HFFc6 (cell line): ENCODE measurements at places on chromosomes 3 and 15.

GRCh38 chr3:32592011-32592410, 21.4 kb upstream of the DYNC1LI1 start:
- no peak for DNase-seq

DNA sequence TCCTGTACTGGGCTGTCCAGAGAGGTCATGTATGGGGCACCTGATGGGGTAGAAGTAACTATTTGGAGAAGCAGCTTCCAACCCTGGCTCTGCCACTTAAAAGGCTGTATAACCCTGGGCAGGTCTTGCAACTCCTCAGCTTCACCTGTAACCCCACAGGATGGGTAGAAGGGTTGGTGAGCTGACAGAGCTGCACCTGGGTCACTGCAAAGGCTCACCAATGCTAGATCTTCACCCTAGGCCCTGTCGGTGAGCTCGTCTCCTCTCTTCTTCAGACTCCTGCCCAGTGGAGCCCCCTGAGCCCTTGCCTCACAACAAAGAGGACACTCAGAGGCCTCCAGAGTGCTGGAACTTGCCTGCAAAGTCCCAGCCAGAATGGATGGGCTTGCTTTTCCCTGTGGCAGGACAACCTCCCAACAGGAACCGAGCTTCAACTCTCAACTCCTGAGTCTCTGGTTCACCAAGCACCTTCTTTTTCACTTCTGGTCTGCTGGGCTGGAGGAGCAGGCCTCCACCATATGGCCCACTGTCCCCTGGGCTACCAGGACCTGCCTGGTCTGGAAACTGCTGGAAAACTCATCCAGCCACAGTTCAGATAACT, 45.9 kb downstream of the XXYLT1 start:
- no peak for DNase-seq

GRCh38 chr3:48588230-48588629, 6.9 kb downstream of the COL7A1 start:
- DNase-seq: no peak

DNA sequence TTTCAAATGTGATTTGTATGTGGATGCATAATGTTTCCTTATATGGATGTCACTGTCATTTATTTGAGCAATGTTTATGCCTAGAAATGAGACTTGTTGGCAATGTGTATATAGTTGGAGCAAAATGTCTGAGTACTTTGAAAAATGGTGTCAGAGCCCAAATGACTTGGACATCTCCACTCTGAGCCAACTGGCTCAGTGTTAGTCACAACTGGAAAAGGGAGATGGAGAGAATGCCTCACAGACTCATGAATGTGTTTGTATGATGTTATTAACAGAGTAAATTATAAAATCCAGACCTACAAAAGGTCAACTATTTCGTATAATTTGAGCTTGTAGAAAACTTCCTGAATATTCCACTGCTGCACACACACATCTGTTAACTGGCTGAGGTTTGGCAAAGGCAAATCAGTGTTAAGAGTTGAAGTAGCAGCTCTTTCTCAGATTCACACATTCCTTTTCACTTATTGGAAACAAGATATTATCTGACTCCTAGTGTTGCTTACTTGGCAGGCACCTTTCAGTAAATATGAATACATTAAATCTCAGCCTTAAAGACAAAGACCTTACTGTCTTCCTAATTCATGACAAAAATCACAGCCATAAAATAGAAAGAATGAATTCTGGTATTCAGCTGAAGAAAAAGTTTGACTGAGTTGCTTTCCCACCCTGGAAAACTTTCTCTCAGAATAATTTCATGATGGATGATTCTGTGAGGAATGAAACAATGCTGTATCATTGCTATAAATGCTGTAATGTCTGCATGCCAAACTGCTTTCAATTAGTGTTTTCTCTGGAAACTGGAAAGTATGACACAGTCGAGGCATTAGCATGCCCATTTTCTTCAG, 27.0 kb downstream of the ADIPOQ start:
- peak; percentile 22 for DNase-seq

DNA sequence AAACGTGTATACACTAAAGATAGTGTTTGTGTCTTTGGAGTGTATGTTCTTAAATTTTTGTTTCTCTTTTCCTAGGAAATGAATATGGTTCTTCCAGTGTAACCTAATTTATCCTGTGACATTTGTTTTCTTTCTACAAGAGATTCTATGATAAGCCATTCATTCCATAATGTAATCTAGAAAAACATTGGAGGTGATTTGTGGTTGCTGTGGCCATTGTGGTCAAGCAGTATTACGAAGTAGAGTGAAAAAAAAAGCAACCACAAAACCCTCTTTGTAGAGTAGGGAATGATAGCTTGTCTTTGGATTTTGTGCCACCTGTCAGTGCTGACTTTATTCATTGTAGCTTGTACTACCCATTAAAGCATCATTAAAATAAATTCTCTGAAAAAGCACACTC, 1209.6 kb downstream of the ZPLD1 start:
- no peak for DNase-seq

DNA sequence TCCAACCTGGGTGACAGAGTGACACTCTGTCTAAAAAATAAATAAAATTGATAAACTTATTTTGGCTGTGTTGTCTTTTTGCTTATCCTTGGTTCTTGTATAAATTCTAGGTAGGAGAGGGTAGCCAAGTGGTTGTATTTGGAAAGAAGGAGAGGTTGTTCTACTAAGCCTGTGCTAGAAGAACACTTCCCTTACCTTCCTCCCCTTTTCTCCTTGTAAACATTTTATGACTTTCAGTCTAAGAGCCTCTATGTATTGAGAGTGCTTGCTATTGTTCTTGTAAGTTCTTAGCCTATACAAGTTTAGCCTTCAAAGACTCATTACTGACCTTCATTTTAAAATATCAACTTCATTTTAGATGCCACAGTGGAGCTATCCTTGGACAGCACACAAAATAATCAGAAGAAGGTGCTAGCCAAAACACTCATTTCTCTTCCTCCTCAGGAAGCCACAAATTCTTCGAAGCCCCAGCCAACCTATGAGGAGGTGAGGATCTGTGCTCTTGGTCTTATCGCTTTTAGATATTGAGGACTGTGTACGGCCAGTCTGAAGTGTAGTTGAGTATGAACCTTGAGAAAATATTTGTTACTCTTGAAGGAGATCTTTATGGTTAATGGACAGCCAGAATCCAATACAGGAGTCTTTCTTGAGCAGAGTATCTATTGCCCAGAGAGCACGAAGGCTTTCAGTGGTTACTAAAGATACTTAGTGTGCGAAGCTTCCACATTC, 22.1 kb downstream of the SNX1 start:
- DNase-seq: no peak

DNA sequence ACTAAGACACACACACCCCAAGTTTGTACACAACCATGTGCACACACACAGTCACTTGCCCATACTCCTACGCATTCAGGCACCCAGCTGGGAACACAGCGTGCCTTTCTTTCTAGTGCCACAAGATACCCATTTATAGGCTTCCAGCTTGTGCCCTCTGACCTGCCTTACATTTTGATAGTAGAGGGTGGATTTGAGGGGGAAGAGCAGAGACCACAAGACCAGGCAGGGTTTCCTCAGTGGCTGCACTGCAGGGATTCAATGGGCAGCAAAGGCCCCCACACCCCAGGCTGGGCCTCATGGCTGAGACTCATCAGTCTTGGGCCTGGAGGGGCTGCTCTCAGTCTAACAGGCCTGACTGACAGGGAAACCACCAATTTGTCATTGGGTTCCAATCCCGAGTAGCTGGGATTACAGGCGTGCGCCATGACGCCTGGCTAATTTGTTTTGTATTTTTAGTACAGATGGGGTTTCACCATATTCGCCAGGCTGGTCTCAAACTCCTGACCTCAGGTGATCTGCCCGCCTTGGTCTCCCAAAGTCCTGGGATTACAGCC, 18.8 kb upstream of the ANKDD1A start:
- DNase-seq: no peak

GRCh38 chr3:120421926-120422325, 28.9 kb downstream of the FSTL1 start:
- DNase-seq: no peak

DNA sequence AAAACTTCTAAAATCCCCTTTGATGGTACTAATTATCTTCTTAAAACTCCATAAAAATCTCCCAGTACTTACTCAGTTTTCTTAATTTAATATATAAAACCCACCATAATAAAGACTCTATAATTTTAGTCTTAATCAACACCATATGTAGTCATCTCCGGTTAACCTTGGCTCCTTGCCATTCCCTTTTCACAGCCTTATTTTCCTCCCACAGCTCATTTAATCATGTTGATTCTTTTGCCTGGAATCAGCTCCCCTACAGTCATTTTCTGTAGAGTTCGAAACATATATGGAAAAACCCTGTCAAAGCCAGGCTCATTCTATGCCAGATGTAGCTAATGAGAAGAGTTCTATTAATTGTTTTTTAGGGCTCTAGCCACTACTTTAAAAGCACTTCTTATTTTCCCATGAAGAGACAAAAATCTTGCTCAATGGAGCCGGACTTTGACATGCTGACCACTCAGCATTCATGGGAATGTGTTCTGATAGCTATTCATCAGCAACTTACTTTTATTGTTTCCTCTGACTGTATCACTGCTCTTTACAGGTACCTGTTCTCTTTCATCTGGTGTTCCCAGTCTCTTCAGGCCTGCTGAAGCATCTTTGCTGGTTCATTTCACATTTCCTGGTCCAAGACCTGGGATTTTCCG, 573.4 kb downstream of the NAALADL2 start:
- DNase-seq: peak; percentile 43

GRCh38 chr15:61634837-61635236, 405.7 kb upstream of the RORA start:
- DNase-seq: no peak

- no peak for DNase-seq
Observed at GRCh38 chr3:145089337-145089736, 1071.6 kb downstream of the PLOD2 start.

DNA sequence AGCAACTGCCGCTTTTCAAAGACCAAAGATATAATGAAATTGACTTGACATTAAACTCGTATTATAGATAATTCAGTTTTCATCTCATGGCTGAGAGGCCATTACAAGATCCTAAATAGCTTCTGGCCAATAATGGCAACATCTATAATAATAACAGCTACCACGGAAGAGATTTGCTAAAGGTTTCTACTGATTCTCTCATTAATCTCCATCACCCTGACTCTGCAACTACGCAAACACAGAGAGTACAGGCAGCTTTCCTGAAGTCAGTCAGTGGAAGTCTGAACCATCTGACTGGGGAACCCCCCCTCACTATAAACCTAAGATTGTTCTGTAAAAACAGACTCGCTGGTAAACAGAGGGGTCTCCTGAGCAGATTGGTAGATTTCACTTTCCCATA, 257.1 kb downstream of the MAGI1 start:
- no peak for DNase-seq

DNA sequence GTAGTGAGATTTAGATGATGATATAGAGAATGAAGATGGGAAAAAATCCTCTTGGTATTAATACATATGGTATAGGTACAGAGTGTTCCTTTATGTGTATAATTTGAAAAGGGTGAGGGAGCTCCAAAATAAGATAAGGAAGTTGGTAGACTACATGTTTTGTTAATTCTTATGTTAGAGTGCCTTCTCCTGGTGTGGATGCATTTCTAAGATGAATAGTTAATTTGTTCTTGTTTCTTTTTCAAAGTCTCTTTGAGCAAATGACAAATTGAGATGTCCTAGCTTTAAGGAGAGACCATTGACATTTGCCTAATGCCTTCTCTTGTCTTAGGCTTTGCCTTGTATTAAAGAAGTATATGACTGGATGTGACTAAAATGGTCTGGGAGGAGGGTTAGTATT, 34.1 kb downstream of the AKAP13 start:
- no peak for DNase-seq

DNA sequence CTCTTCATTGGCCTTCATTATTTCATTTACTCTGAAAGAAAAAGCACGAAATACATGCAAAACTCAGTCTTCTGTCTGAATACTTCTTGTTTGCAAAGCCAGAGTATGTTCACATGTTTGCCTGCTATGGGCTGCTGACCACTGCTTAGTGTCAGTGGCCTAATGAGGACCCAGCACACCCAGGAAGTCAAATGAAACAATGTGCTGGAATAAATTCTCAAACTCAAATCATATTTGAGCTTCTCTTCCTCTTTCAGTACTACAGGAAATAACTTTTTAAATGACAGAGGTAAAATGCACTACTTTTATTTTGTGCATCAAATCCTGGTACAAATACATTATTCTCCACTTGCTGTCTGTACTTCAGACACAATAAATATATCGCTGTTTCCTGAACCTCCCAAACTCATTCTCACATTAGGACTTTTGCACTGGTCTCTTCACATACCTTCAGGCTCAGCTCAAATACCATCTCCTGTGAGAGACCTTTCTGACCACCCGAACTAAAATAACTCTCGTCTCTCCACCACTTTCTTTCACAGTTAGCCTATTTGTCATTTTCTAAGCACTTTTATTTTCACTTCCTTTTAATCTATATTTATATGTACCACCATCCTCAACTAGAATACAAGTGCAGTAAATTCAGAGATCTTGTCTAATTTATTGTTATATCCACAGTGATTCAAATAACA, 176.8 kb downstream of the TUSC7 start:
- DNase-seq: no peak

DNA sequence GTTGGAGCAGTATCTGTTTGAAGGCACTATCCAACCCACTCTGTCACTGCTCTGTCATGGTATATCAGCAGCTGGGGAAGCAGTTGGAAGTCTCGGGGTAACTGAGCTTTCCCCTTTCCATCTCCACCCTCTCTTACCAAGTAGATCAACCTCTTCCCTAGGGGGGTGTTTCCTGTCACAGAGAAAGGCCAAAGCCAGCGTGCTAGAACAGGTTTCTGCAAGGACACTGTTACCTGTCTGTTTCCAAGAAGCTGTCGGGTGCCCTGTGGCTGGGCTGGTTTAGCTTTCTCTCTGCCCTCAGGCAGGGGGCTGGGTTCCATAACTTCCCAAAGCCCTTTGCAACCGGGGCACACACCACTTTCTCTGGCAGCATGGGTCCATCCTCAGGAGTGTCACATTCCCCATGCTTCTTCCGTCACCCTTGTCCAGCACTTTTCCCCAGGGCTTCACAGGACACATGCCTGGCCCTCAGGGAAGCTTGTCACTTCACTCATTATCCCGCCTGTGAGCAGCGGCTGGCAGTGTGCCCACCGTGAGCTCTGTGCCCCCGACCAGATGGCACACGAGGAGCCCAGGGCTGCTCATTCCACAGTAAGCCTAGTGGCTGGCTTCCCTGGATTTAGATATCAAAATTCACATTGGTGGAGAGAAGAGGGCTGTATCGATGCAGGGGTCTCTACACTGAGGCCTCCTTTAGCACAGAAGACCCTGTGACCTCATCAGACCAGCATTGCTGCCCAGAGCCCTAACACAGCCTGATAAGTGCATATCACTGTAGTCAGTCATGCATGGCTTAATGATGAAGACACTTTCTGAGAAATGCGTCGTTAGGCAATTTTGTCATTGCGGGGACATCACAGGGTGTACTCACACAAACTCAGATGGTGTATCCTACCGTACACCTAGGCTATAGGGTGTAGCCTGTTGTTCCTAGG, 205.8 kb downstream of the SLCO3A1 start:
- no peak for DNase-seq

DNA sequence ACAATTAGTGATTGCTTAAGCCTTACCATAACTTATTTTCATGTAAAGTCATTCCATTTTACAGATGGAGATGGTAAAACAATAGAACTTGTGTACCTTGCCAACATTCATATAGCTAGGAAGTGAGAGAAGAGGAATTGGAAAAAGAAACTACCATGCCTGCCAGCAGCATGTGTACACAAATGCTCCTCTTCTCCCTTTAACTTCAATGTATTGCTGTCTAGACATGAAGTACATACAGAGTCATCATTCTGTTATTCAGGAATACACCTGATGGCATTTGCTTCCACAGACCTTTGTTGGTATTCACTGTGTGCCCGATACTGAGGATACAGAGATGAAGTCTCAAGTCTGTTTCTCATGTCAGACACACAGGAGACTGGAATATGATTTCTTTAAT, 7.1 kb upstream of the TMEM207 start:
- DNase-seq: no peak
